Stimulated activated CD4-positive, alpha-beta T cell treated with anti-CD3 and anti-CD28 coated beads, Interleukin-15, amount 100 ng/mL, for 1 hour (primary cell): ENCODE measurements at places on chromosomes 12 and 14.

DNA sequence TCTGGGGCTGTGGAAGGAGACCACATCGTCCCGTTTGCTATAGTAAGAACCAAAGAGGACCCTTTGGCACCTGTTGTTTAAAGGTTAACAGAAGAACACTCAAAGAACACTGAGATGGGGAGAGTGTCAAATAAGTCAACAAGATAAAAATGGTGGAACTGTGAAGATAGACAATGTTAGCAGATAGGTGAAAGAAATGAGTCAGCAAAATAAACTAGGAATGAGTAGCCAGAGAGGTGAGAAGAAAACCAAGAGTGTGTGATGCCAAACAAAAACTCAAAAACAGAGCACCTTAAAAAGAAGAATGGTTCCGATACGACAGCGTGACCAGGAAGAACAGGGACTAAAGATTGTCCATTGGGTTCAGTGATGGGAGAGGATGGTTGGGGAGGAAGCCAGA lies 74.7 kb upstream of the PIWIL1 start:
- DNase-seq = no peak

DNA sequence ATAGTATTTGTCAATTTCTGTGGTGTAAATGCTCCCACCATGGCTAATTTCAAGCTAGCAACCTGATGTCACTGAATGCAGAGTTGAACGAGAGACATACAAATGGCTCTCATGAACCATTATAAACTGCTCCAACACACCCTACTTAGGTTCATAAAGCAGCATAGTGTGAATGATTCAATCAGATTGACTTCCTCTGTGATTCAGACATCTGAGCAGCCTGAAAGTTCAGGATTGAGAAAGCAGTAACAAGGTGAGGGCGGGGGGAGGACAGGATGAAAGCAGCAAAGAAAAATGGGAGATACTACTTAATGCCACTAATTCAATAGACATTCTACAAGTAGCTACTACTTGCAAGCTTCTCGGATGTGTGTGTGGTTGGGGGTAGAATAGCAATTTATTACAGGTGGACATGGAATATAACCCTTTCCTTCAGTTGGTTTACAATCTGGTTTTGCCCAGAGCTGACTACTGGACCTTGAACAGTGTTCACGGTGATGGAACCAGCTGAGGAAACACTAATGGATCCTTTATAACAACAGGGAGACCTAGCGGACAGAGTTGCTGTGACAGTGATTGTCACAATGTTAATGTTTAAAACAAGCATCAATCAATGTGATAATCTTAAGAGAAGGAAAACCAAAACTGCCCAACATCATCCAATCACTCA lies 52.5 kb upstream of the PELI2 start:
- DNase-seq = no peak

GRCh38 chr12:78128211-78128610 lies 297.5 kb downstream of the NAV3 start:
- DNase-seq = no peak

- no peak for DNase-seq
Measured at GRCh38 chr14:64119500-64119899, 174.7 kb downstream of the ESR2 start.

GRCh38 chr12:116213014-116213413 lies 64.5 kb downstream of the MED13L start:
- DNase-seq = no peak

DNA sequence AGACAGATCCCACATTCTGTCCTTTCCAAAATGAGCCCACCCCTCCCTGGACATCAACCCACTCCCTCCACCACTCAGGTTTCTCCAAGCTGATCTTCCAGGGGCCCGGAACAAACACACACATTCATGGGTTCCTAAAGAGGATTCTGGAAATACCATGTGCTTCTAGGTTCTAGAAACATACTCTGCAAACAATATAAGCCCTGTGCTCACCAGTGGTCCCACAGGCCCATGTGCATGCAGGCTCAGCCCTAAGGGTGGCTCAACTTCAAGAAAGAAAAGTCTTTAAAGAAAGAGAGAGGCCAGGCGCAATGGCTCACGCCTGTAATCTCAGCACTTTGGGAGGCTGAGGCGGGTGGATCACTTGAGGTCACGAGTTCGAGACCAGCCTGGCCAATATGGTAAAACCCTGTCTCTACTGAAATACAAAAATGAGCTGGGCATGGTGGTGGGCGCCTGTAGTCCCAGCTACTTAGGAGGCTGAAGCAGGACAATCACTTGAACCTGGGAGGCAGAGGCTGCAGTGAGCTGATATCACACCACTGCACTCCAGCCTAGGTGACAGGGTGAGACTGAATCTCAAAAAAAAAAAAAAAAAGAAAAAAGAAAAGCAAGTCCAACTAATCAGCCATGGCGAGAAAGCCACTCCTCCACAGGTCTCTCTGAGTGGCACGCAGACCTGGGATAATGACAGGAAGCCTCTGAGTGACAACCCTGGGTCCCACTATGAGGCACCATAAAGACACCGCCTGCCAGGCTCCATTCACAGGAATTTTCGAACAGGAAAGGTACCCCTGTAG lies 59.5 kb upstream of the PNMA1 start:
- DNase-seq = no peak

DNA sequence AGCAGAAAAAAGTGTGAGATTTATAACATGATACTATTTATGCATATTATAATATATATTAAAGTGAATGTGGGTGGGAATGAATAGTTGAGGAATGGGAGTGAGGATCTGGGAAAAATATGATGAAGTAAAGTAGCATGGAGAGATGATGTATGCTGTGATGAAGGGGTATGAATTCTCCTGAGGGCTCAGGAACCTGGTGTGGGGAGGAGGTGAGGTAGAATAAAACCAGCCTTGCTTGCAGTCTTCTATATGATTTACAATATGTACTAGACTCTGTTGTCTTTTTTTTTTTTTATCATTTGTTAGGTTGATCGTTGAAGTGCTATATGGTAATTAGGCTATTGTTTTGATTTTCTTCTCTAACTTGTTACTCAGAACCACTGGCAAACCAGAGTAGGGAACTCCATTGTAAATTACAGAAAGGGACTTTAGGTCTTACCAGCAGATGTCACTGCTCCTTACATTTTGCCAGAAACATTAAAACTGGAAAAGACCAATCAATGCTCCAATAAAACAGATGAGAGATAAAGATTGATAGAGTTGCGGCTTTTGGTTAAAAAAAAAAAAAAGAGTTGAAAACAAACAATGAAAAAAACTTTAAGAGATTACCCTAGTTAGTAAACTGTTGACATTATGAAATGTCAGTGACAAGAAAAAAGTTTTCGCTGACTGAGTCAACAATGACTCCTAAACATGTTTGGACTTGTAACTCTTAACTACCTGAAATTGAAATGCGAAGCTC lies 39.9 kb downstream of the ATL1 start:
- no peak for DNase-seq

- no peak for DNase-seq
Measured at GRCh38 chr12:132170637-132171292, 26.5 kb downstream of the NOC4L start.

GRCh38 chr12:132620113-132620898 lies 1.7 kb downstream of the P2RX2 start:
- no peak for DNase-seq

- DNase-seq = no peak
Measured at GRCh38 chr12:59890896-59891579, 295.2 kb downstream of the SLC16A7 start.

DNA sequence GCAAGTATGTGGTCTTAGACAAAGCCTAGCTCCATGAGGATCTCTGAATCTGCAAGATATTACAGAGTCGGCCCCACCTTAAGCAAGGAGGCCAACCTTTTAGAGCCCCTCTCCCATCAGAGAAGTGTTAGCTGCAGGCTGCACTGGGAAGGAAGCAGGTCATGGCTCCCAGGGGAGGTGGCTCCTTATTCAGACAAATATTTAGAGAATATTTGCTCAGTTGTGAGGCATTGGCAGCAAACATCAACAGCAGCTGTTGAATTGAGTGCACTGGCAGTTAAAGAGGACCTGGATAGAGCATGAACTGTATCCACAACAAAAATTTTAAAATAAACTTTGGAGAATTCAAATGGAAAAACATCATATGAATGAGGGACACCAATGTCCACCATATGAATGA lies 44.7 kb downstream of the FSCB start:
- DNase-seq = no peak

GRCh38 chr12:6772331-6772695 lies at the start of gene LAG3:
TSS of gene LAG3 (plus strand) at chr12:6772520. CDS start at chr12:6772853, 333 bp downstream.
- DNase-seq = no peak

DNA sequence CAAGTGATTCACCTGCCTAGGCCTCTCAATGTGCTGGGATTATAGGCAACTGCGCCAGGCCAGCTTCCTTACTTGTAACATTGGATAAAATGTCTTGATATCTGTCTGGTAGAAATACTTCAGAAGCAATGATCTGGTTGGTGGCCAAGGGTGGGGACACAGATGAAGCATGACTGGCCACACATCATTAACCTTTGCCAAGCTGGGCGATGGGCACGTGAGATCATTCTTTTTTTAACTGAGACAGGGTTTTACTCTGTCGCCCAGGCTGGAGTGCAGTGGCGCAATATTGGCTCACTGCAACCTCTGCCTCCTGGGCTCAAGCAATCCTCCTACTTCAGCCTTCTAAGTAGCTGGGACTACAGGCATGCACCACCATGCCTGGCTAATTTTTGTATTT lies 31.1 kb downstream of the PLEKHH1 start:
- no peak for DNase-seq

- DNase-seq = no peak
Measured at GRCh38 chr12:112458330-112458729, 39.6 kb downstream of the PTPN11 start.

DNA sequence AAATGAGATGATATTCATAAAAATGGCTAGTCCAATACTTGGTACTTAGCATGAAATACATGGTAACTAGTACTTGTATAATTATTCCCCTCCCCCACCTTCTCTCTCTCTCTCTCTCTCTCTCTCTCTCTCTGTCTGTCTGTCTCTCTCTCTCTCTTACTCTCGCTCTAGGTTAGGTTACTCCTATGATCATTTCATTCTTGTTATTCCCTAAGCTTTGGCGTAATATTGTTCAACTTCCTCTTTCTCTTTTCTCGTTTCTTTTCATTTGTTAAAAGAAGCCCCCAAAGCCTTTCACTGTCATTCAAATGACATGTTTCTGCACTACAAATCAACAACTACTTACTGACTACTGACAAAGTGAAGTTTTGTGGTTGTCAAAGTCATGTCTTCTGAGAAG lies 89.8 kb downstream of the GRIP1 start:
- no peak for DNase-seq

DNA sequence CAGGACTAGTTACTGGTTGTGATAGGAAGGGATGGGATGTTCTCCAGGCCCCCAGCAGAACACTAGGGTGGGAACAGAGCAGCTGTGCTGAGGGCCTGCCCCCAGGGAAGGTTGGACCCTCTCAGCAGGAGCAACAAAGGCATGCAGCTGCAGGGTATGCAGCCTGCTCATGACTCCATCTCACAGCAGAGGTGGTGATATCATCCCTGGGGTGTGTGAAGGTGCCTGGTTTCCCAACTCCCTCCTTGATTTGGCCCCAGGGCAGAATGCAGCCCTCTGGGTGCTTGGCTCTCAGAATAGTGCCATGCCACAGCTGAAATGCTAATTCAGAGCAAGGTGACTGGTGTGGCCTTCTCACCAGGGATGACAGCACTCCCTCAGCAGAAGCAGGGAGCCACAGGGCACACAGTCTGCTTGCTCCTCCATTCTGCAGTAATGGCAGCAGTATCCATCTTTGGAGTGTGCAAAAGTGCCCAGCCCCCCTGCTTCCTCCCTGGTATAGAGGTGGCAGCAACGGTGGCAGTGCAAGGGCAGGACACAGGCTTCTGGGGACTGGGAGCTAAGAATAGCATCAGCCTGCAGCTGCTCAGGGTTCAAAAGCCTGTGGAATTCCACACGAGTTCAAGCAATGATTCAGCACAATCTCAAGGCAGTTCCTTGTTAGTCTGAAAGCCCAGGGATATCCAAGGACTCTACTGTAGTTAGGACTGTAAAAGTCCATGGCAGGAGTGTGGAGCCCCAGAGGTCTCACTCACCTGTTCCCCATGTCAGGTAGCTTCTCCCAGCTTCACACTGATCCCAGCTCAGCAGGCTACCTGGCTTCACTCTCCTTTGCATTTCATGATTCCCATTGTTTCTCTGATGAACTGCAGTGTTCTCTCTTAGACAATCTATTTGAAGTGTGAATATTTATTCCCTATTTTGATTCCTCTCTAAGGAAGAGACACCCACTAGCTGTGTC lies 298.1 kb upstream of the FOXG1 start:
- DNase-seq = no peak

- no peak for DNase-seq
Measured at GRCh38 chr12:104784592-104784991, 173.5 kb downstream of the SLC41A2 start.

DNA sequence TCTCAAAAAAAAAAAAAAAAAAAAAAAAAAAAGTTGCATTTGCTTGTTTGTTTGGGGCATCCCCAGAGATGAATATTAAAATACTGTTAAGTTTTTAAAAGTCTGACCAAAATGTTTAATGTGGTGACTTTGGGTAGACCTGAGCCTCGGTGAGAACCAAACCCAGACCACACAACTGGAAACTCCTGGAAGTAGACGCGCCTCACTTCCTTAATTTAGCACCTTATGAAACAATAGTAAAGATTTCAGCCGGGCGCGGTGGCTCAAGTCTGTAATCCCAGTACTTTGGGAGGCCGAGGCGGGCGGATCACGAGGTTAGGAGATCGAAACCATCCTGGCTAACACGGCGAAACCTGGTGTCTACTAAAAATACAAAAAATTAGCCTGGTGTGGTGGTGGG lies 9.3 kb downstream of the NFKBIA start:
- DNase-seq = no peak

DNA sequence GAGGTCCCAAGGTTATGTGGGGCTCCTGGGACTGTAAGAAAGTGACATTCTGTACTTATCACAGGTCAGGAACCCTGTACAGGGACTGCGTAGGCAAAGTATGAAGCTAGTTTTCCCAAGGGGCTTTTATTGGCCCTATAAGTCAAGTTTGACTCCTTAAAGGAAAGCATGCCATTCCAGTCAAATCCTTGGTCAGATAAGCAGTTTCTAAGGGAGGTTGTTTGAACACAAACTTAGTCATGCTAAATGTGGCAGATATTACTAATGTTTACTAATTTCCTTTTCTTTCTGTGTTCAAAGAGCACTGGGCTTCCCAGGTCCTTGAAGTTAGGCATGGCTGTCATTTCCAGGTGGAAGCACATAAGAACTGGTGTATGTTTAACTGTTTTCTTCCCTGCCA lies 472.4 kb downstream of the ATP23 start:
- DNase-seq = no peak

- DNase-seq = no peak
Measured at GRCh38 chr14:50312734-50313054, 570 bp downstream of the DMAC2L start.

GRCh38 chr12:100851637-100852036 lies 57.1 kb downstream of the ANO4 start:
- DNase-seq = no peak

- no peak for DNase-seq
Measured at GRCh38 chr14:23285530-23286019, 357 bp downstream of the HOMEZ start.

DNA sequence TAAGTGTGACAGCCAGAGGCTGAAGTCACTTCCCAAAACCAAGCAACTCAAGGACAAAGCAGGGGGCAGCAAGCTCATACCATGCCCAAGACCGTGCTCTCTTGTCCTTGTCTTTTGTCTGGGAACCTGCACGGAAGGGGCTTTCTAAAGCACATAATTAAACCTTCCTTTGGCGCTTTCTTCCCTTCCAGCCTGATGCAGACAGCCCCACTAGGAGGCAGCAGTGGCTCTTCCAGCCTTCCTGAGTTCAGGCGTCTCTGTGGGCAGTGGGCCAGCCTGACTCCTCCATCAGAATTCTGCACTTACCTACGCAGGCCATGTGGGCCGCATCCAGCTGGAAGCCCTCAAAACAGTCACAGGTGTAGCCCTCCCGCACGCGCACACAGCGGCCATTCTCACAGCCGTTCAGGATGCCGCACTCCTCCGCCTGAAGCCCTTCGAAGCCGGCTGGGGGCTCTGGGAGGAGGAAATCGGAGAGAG lies 7.6 kb downstream of the ISCA2 start:
- DNase-seq = no peak
